Activated T-cell treated with anti-CD3 and anti-CD28 coated beads, Interleukin-2, amount 50 U/mL, for 72 hours (primary cell): ENCODE measurements at places on chromosomes 5 and 9.
A peak's percentile ranks its signal among the peaks of the same experiment; 100 is the strongest.

DNA sequence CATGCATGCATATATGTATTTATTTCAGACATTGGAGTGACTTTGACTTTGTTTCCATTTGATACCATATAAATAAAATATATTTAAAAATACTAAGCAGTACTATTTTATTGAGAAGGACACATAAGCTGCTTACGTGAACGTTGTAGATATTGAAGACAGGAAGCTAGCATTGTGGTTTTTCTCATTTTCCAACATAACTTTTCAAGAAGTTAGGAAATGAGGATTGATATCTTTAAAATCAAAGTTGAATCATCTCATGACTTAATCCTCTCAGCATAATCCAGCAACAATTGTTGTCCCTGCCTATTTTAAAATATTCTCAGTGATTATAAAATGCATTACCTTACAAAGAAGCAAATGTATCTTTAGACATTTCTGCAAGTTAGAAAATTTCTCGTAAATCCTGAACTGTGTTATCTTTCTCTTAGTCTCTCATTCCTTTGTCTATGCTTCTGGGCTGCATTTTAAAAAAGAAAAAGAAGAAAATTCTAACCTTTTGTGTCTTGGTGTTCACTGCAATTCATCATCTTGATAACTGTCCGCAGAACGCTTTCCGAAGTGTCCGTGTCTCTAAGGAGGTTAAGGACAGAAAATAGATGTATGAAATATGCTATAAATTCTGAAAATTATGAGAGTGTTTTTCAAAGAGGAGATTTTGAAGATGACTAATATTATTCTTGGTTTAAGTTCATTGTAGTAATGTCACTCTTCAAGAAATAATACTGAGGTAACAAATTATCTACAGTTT lies 1089.9 kb upstream of the CDH6 start:
- no peak overlapping the region for H3K4me3 ChIP-seq
- H3K27me3 ChIP-seq = no peaks in the 10 kb centered on the region
- no peak for DNase-seq
- H3K36me3 ChIP-seq = no peaks in the 10 kb centered on the region
- no peaks in the 10 kb centered on the region for H3K4me1 ChIP-seq
- no peak overlapping the region for H3K27ac ChIP-seq

- H3K36me3 ChIP-seq = no peaks in the 10 kb centered on the region
- no peak overlapping the region for H3K4me3 ChIP-seq
- no peak overlapping the region for H3K27ac ChIP-seq
- H3K4me1 ChIP-seq = no peaks in the 10 kb centered on the region
Observed at GRCh38 chr5:37071901-37072581, 177.1 kb downstream of the CPLANE1 start.

GRCh38 chr5:59842999-59843398 lies 50.5 kb downstream of the PDE4D start:
- H3K27ac ChIP-seq = no peak overlapping the region
- H3K4me3 ChIP-seq = no peak overlapping the region

DNA sequence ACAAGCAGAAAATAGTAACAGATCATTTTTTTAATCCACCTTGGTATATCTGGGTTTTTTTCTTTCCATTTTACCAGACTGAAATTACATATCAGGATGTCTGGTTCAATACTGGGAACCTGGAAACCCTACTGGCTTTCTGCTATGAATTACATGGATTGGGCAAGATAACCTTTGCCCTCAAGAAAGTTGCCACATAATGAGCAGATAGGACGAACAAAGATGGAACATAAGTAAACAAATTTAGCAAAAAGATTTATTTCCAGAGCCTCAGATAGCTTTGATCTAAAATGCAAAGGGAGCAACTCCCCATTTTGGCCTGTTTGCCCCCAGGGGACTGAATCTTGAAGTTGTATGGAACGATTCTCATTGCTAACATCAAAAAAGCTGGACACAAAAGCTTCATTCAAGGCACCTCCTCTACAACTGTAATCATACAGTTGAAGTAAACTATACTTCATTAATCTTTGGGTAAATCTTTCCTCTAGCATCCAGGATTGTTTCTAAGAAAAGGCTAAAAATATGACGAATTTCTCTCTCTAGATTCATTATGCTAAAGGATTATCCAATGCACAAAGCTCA lies 131.6 kb upstream of the PTGER4 start:
- H3K27ac ChIP-seq = no peak overlapping the region
- DNase-seq = no peak
- H3K4me3 ChIP-seq = no peak overlapping the region
- no peaks in the 10 kb centered on the region for H3K27me3 ChIP-seq
- H3K4me1 ChIP-seq = no peaks in the 10 kb centered on the region
- H3K36me3 ChIP-seq = no peaks in the 10 kb centered on the region

DNA sequence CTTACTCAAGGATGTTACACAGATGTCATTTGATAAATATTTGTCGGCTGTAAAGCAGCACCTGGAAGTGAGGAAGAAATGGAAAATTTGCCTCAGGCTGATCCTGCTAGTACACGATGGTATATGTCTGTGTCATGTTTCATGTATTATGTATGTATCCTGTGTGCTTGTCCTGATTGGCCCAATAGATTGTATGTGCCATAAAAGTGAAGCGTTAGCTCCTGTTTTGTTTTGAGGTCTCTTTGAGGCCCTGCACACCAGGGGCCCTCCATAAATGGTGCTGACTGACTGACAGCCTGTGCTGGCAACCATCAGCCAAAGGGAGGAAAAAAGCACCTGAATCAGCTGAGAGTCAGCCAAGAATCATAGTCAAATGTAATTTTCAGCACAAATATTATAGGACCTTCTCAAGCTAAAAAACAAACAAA lies 11.8 kb upstream of the LNPEP start:
- no peaks in the 10 kb centered on the region for H3K36me3 ChIP-seq
- no peaks in the 10 kb centered on the region for H3K27me3 ChIP-seq
- peak overlapping the region; percentile 43 for H3K4me3 ChIP-seq
- no peak for DNase-seq
- H3K4me1 ChIP-seq = peaks cover 69% of the 10 kb centered on the region

- H3K4me1 ChIP-seq = no peaks in the 10 kb centered on the region
- no peak overlapping the region for H3K27ac ChIP-seq
- no peak overlapping the region for H3K4me3 ChIP-seq
Observed at GRCh38 chr9:7192266-7192665, 434.5 kb downstream of the KDM4C start.

- no peak overlapping the region for H3K27ac ChIP-seq
- no peaks in the 10 kb centered on the region for H3K4me1 ChIP-seq
- DNase-seq = no peak
- no peaks in the 10 kb centered on the region for H3K27me3 ChIP-seq
- no peaks in the 10 kb centered on the region for H3K36me3 ChIP-seq
Observed at GRCh38 chr9:16744394-16744793, 126.1 kb downstream of the BNC2 start.

GRCh38 chr9:98806394-98807035 lies 955 bp upstream of the GALNT12 start:
- no peak overlapping the region for H3K27ac ChIP-seq
- H3K4me3 ChIP-seq = peak overlapping the region; percentile 86
- peaks cover 34% of the 10 kb centered on the region for H3K4me1 ChIP-seq
- no peak for DNase-seq

GRCh38 chr9:94076557-94076956 lies 7.7 kb upstream of the PTPDC1 start:
- no peak overlapping the region for H3K4me3 ChIP-seq
- no peak for DNase-seq
- no peaks in the 10 kb centered on the region for H3K36me3 ChIP-seq
- H3K4me1 ChIP-seq = peaks cover 3% of the 10 kb centered on the region
- no peak overlapping the region for H3K27ac ChIP-seq
- H3K27me3 ChIP-seq = no peaks in the 10 kb centered on the region

GRCh38 chr9:136925414-136926153 lies 19.0 kb downstream of the FBXW5 start:
- H3K36me3 ChIP-seq = peaks cover 16% of the 10 kb centered on the region
- H3K4me3 ChIP-seq = no peak overlapping the region
- DNase-seq = no peak
- no peaks in the 10 kb centered on the region for H3K27me3 ChIP-seq

- peaks cover 12% of the 10 kb centered on the region for H3K27me3 ChIP-seq
- H3K36me3 ChIP-seq = no peaks in the 10 kb centered on the region
- no peak overlapping the region for H3K27ac ChIP-seq
- DNase-seq = no peak
- H3K4me1 ChIP-seq = no peaks in the 10 kb centered on the region
Observed at GRCh38 chr5:1838013-1838412, 36.8 kb downstream of the NDUFS6 start.

GRCh38 chr5:56158331-56158960 lies 74.7 kb downstream of the ANKRD55 start:
- peak overlapping the region; percentile 43 for H3K27ac ChIP-seq
- H3K27me3 ChIP-seq = no peaks in the 10 kb centered on the region
- H3K4me3 ChIP-seq = peak overlapping the region; percentile 71
- no peaks in the 10 kb centered on the region for H3K36me3 ChIP-seq
- peaks cover 89% of the 10 kb centered on the region for H3K4me1 ChIP-seq

DNA sequence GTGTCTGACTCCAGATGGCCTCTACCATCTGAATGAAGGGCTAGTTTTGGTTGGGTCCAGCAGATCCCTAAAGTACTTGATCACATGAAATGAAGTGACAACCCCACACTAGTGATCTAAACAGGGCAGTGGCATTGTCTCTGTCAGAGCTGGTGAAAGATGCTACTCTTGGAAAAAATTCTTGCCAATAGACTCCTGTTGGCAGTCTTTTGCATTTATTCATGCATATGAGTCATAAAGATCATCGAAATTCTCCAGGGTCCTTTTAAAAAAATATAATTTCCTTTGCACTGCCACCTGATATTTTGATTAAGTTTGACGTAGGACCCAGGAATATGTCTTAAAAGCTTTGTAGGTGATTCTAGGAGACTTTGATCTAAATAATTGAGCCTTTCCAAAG lies 135.1 kb upstream of the ELL2 start:
- H3K4me3 ChIP-seq = no peak overlapping the region
- DNase-seq = no peak
- peaks cover 6% of the 10 kb centered on the region for H3K4me1 ChIP-seq
- H3K27me3 ChIP-seq = peaks cover 14% of the 10 kb centered on the region
- H3K27ac ChIP-seq = no peak overlapping the region
- no peaks in the 10 kb centered on the region for H3K36me3 ChIP-seq

GRCh38 chr9:134287591-134288491 lies 38.4 kb upstream of the RXRA start:
- no peak overlapping the region for H3K27ac ChIP-seq
- no peak for DNase-seq
- peaks cover 8% of the 10 kb centered on the region for H3K27me3 ChIP-seq
- H3K36me3 ChIP-seq = no peaks in the 10 kb centered on the region
- H3K4me1 ChIP-seq = no peaks in the 10 kb centered on the region
- no peak overlapping the region for H3K4me3 ChIP-seq

DNA sequence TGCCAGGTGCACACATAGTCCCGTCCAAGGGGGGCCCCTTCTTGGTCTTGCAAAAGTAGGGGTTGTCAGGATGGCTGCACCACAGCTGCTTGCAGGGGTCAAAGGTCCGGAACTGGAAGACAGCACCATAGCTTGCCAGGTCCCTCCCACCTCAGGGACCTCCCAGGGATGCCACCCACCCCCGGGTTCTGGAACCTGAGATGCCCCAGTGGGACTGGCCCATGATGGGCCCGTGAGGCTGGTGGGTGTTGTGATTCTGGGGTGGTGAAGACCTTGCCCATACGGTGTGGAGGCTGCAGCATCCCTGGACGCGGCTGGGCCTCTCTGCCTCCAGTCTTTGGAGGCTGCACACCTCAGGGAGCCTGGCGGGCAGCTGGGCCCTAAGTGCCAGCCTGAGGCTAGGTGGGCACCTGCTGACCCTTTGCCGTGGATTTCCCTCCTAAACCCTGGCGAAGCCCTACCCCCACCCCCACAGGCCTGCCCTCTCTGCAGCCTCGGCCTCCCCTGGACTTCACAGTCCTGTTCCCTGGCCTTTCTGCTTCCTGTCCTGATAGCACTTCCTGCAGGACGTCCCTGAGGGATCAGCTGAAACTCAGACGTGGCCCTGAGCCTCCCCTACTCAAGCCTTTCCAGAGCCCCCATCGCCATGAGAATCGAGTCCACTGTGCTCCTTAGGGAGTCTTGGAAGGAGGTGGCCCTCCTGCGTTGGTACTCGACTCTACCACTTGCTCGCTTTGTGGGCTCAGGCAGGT lies 92.1 kb downstream of the ZNF354C start:
- no peak overlapping the region for H3K27ac ChIP-seq
- H3K36me3 ChIP-seq = no peaks in the 10 kb centered on the region
- H3K4me1 ChIP-seq = no peaks in the 10 kb centered on the region
- no peak for DNase-seq
- peaks cover 12% of the 10 kb centered on the region for H3K27me3 ChIP-seq

DNA sequence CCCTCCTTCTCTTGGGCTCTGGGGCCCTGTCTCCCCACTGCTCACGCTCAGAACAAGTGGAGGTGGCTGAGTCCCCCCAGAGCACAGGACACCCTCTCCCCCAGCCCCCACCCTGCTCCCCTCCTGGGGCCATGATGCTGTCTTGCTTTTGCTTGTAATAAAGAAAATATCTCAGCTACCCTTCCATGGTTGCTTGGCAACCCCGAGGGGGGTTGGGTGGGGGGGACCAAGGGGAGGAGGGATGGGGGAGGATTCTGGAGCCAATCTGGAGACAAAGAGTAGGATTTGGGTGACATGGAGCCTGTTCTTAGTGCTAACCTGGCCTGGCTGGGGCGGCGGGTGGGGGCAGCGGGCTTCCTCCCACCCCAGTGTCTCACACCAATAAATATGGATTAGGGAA lies 16.1 kb upstream of the CERCAM start:
- H3K27ac ChIP-seq = no peak overlapping the region
- H3K4me1 ChIP-seq = no peaks in the 10 kb centered on the region
- H3K4me3 ChIP-seq = no peak overlapping the region
- DNase-seq = no peak

DNA sequence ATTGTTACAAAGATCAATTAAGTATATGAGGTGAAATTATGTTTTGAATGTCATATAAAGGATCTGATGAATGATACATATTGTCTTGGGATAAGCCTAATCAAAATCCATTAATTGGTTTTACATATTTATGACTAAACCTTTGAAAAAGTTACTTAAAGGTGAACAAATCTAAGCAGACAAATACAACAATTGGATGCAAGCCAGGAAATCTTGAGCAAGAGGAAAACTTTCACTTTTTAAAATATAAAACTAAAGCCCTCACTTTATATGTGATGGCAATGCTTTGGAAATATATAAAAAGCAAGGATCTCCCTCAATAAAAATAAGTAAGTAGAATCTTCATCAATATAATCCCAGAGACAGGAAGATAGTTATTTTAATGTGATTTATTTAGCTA lies 80.1 kb downstream of the EDIL3 start:
- no peaks in the 10 kb centered on the region for H3K27me3 ChIP-seq
- no peaks in the 10 kb centered on the region for H3K4me1 ChIP-seq
- no peak overlapping the region for H3K4me3 ChIP-seq
- no peak for DNase-seq
- no peaks in the 10 kb centered on the region for H3K36me3 ChIP-seq

DNA sequence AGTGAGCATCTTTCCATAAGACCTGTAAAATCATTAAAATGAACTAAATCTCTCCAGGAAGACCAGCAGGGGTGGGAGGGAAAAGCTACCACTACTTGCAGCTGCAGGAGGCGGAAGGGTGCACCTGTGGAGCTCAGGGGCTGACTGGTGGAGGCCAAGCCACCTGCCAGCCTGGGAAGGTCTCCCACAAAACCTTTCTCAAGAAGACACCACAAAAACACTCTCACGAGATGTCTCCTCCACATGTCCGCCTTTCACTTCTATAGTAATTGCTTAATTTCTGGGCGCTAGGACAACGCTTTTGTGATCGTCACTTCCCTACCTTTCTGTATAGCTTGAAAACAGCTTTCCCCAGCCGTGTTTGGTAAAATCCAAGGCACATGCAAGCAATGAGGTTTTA lies 114.4 kb downstream of the ROR2 start:
- DNase-seq = no peak
- no peaks in the 10 kb centered on the region for H3K4me1 ChIP-seq
- H3K4me3 ChIP-seq = no peak overlapping the region
- H3K36me3 ChIP-seq = no peaks in the 10 kb centered on the region
